T-helper 2 cell (primary cell): ENCODE measurements at places on chromosomes 3 and 15.

GRCh38 chr3:139044366-139045210 lies at the start of gene PRR23C:
TSS of gene PRR23C (minus strand) at chr3:139044892. CDS start at chr3:139044620, 272 bp downstream.
- DNase-seq: no peak

DNA sequence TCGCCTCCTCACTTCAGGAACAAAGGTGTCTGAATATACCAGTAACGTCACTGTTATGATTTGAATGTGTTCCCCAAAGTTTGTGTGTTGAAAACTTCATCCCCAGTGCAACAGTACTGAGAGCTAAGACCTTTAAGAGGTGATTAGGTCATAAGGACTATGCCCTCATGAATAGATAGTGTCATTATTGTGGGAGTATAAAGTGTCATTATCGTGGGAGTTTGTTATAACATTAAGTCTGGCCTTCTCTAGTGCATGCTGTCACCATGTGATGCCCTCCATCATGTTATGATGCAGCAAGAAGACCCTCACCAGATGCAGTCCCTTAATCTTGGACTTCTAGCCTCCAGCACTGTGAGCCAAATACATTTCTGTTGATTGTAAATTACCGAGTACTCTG lies 53.7 kb upstream of the TLE3 start:
- DNase-seq: no peak

GRCh38 chr15:33236841-33237509 lies 42.5 kb upstream of the FMN1 start:
- no peak for DNase-seq

- DNase-seq: no peak
Measured at GRCh38 chr3:194577986-194578905, 55.0 kb downstream of the TMEM44 start.

- no peak for DNase-seq
Measured at GRCh38 chr15:70151003-70151402, 53.3 kb upstream of the TLE3 start.

DNA sequence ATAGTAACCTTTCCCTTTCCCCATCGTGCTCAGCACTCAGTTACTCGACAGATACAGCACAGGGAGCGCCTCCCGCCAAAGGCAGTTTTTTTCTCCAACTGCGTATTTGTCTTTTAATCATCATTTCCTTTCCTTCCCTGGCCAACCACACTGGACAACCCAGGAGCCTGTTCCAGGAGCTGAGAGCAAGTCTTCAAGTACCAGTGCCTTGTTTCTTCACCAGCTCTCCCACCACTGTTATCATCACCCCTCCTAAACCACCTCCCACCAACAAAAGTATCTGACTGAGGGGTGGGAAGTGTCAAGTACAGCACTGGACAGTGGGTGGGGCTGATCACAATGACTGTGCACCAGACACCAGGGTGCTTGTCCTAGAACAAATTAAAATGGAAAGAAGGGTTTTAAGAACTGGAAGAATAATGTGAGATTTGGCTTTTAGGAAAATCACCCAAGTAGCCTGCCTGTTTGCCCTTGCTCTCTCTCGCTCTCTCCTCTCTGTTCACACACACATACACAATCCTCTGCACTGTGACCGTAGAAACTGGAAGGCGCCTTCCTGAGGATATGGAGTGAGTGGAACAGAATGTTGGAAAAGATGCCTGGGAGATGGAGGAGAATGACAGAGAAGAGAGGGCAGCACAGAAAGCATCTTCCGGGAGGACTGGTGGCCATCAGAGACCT lies 126.3 kb downstream of the TNIK start:
- no peak for DNase-seq

DNA sequence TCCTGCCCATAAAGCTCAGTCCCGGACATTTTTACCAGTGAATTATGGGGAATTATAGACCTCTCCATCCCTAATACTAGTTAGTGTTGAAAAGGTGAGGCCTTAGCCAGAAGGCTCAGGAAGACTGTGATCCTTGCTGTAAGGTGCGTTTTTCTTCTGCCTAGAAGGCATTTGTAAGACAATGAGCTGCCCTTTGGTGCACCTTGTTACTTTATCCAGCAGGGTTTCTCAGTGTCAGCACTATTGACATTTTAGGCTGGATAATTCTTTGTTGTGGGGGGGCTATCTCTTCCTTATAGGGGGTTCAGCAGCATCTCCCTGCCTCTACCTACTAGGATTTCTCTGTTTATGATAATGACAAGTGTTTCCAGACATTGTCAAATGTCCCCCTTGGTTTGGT lies 108.1 kb upstream of the ABHD17C start:
- no peak for DNase-seq

DNA sequence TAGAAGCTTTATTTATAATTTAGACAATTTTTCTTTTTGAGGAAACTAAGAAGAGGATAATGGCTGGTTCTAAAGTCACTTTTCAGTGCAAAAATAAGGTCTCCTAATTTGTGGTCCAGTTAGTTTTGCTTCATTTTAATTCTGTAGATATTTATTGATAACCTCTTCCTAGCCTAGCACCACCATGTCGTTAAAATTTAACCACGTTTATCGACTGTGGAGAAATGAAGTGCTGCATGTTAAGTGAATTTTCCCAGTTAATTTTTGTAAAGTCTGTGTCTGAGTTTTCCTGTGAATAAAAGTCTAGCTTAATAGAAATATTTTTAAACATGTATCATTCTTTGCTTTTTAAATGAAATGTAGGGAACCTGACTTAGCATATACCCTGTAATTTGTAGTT lies 16.7 kb downstream of the LRRC28 start:
- DNase-seq: no peak

- no peak for DNase-seq
Measured at GRCh38 chr15:31488437-31489204, 162.0 kb downstream of the KLF13 start.

DNA sequence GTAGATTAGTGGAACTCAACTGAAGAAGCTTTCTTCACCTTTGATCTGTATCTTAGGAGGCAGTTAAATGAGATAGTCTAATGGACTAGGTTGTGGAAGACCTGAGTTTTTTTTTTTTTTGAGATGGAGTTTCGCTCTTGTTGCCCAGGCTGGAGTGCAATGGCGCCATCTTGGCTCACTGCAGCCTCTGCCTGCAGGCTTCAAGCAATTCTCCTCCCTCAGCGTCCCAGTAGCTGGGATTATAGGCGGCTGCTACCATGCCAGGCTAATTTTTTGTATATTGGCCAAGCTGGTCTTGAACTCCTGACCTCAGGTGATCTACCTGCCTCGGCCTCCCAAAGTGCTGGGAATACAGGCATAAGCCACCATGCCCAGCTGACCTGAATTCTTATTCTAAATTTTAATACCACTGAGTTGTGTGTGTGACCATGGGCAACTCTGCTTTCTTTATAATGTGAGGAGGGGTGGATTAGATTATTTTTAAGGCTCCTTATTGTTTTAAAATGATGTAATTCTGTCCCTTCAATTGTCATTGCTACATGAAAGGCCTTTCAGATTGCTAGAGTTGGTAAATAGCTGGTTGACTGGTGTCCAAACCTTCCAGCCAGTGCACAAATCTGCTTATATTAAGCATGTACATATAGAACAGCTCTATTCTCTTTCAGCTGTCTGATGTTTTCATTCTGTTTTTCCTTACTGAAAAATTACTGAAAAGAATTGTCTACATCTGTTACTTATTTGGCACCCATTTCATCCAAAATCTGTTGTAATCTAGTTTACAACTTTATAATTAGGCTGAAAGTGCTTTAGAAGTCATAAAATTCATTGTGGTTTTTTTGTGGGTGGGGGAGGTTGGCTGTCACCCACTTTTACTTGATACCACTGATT lies 2.3 kb downstream of the LNP1 start:
- DNase-seq: no peak

GRCh38 chr3:124512881-124513609 lies 217.2 kb upstream of the UMPS start:
- no peak for DNase-seq

DNA sequence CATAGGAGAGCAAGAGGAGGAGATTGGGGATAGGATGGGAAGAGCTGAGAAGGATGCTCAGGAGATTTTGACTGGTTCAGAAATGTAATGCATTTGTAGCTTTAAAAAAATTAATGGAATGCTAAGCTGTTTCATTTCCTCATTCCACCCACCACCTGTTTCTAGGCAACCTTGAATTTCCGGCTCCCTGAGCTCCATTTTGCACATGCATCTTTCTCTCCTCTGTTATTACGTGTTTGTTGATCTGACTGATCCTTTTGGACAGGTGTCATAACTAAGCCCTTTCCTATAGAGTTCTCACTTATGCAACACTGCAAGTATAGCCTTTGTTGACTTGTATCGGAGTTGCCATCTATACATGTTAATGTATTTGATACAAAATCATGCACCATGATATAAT lies 4.3 kb downstream of the TMPRSS7 start:
- no peak for DNase-seq

DNA sequence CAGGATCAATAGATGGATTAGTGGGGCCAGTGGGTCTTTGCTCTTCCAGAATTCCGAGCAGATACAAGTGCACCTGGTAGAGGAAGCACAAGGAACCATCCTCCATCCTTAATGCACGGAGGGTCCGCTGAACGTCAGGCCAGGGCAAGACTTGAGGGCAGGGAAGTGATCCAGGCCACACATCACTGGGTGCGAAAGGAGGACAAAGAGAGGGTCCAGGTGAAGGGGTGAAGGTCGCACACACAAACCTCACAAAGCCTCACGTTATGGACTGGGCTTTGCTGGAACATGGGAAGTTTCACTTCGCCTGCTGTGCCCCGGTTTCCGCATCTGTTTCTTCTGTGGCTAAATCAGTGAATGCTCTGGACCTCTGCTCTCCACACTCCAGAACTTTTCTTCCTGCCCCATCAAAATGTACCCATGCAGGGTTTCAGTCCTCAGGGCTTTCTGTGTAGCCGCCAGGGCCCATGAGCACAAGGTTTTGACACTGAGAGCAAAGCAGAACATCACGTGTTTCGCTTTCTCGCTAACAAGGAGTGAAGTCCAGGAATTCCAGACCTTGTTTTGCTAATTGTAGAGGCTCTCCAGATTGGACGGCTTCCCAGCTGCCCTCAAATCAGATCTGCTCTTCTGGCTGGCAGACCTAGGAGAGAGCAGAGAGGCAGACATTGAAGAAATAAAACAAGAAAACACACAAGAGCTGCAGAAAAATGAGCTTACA lies 56.3 kb downstream of the KLF15 start:
- no peak for DNase-seq

DNA sequence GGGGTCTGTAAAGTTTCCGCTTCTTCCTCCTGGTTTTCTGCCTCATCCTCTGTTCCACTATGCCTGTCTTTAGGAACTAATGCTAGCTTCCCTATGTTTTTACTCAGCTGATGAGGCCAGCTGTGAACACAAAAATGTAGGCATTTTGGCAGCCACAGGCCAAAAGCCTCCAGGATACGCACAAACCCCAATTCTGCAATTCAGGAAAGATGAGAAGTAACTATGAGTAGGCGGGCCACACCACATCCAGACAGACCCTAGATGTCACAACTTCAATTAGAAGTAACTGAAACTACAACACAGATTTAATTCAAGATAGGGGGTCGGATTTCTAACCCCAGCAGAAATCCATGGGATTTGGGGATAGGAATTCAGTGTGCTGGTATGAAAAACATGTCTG lies 11.9 kb downstream of the CA12 start:
- no peak for DNase-seq
